ENCODE measurements at places on chromosomes 13 and 19.

- no peak for DNase-seq
Observed at GRCh38 chr13:111992911-111993310, 74.0 kb upstream of the SOX1 start.

GRCh38 chr19:18675779-18676178 is 7.7 kb upstream of the CRTC1 start:
- DNase-seq, result peak; percentile 62

GRCh38 chr13:113413898-113414282 is 39.4 kb downstream of the ADPRHL1 start:
- no peak for DNase-seq

- DNase-seq, result peak; percentile 47
Observed at GRCh38 chr13:73835138-73835721, 299.0 kb downstream of the KLF12 start.

DNA sequence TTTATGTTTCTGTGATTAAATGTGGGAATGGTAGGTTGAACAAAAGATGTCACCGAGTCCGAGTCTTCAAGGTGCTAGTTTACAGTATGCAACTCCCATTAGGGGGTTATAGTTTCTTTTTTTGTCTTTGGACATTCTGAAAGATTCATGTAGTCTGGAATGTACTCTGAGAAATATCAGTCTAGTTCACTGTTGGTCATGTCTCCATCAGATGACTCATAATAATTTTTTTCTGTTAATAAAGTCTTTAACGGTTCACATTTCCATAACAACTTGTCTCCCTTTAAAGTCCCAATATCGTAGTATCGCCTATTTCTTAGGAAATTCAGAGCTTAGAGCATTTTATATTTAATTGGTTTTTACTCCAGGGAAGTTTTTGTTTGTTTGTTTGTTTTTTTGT is 13.5 kb upstream of the ESD start:
- no peak for DNase-seq

GRCh38 chr13:101681834-101682233 is 229.4 kb downstream of the ITGBL1 start:
- no peak for DNase-seq

DNA sequence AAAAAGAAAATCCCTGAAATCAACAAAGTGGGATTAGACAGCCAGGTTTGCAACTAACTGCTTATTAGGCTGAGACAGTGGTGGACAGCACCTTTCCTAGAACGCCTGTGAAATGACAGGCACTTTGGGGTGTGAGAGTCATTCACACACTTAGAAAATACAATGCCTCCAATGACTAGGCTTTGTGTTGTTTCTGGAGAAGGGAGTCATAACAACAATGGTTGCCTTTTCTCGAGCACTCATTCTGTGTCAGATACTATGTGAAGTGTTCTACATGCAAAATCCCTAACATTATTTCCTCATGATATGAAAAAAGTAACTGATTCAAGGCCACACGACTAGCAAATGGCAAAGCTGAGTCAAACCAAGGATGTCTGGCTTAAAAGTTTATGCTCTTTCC is 41.2 kb downstream of the SACS start:
- DNase-seq, result no peak

GRCh38 chr19:3480383-3481091 is at the start of gene SMIM24:
Gene SMIM24 (minus strand): TSS chr19:3480525. CDS start chr19:3480463, 62 bp downstream.
- DNase-seq, result peak; percentile 58

DNA sequence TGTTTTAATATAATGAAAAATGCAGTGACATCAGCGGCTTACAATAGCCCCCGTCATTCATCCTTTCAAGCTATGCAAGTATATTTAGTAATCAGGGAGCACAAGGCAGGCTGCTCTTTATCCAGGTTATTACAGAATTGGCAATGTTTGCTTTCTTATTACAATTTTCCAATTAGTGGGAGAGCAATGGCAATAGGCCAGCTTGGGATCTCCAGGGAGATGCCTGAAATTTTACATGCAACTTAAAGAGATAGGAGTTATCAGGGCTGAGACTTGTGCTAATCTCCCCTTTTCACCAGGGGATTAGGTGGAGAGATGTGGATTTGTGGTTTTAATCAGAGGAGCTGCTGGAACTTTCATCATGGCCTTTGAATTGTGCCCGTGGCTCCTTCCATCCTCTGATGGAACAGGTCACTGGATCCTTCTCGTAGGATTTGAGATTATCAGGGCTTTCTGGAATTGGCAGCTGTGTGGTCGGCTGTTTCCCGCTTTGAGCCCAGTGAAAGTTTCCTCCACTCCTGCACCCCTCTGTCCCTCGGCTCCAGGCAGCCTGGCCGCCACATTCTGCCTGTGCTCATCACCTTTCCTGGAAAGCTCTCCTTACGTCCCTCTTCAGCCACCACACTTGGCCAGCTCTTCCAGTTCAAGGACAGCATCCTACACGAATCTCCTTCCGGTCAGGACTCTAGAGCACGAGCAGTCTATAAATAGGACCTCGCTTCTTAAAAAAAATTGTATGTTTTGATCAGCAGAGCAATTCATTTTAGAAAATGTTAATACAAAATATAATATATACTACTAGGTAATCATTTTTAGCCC is 47.0 kb downstream of the CBY2 start:
- DNase-seq, result no peak

GRCh38 chr19:46860846-46861690 is at the start of gene ARHGAP35:
Gene ARHGAP35 (plus strand): TSS chr19:46860997. CDS start chr19:46918676, 57,679 bp downstream.
- peak; percentile 83 for DNase-seq

DNA sequence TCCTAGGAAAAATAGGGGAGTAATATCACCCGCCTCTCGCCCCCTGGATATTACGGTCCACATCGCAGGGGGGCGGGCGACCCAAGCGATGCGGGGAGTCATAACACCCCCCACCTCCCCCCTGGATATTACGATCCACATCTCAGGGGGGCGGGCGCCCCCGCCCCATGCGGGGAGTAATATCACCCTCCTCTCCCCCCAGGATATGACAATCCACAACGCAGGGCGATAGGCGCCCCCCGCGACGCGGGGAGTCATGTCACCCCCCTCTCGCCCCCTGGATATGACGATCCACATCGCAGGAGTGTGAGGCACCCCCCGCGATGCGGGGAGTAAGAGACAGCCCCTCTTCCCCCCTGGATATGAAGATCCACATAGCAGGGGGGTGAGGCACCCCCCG is 684.4 kb upstream of the PCDH9 start:
- DNase-seq, result no peak

DNA sequence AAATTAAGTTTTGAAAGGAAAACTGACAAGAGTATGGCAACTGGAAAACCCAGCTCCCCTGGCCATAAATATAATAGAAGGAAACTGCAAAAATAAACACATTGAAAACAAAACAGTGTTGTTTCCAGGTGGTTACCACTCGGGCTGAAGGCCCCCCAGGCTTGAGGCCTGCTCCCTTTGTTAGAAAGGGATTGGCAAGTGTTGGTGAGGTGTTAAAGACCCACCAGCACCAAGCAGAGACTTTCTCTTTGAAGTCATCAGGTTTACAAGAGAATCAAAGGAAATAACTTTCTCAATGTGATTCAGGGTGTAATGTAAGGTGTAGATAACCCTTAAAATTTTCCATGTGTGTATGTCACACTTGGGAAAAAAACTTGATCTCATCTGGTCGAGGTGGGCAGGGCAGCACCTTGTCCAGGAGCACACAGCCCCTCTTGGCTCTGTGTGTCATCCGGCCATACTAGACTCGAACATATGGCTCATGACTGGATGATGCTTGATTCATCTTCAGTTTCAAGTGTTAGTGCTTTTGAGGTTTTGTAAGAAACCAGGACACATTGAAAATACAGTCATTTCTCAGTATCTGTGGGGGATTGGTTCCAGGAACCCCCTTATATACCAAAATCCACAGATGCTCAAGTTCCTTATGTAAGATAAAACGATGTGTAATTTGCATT is 7.8 kb downstream of the ACTN4 start:
- DNase-seq, result no peak

DNA sequence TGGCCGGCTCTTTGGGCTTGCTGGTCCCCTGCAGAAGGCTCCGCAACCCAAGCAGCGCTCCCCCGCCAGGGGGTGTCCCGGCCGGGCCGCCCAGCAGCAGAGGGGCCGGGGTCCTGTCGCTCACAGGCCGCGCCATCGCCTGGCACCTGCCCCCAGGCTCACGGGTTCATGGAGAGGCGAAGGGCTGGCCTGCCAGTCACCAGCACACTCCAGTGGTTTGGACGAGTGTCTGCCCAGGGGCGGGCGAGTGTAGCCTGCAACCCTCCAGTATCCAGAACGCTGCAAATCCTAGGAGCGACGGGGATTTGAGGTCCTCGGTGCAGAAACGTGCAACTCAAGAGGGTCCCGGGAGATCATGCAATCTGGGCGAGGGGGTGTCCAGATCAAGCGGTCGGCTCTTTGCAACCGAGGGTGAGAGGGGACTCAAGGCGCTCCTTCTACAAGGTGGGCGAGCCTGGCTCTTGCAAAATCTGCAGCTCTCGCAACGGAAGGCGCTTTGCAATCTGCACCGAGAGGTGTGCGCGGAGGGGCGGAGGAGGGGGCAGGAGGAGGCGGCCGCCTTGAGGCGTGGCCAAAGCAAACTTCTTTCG is at the start of gene DBP:
Gene DBP (minus strand): TSS at position 521 of the 590 bp plus-strand sequence. CDS start 385 bp downstream, at position 136.
- no peak for DNase-seq

DNA sequence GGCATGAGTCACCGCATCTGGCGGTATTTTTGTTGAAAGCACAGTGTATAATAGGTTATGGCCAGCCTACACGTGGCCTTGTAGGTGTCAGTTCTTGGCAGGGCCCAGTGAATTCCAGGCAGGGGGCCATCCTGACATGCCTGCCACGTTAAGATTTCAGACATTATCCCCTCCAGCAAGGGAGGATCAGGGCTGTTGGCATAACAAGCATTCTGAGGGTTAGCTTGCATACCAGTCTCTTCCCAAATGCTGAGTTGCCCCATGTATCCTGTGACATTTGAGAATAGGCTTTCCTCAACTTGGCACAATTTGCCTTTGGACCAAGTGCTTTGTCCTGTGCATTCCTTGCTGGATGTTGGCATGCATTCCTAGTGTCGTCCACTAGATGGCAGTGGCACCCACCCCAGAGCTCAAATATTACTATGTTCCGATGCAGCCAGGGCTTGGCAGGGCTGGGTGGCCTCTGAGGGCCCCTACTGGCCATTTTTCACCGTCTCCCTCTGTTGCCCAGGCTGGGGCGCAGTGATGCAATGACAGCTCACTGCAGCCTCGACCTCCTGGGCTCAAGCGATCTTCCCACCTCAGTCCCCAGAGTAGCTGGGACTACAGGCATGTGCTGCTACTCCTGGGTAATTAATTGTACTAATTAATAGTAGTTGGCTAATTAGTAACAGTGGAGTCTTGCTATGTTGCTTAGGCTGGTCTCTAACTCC is 31.2 kb downstream of the NLRP12 start:
- peak; percentile 89 for DNase-seq

- DNase-seq, result no peak
Observed at GRCh38 chr13:26465954-26466353, 91.5 kb upstream of the WASF3 start.

GRCh38 chr13:66962953-66963352 is 267.2 kb downstream of the PCDH9 start:
- DNase-seq, result no peak

DNA sequence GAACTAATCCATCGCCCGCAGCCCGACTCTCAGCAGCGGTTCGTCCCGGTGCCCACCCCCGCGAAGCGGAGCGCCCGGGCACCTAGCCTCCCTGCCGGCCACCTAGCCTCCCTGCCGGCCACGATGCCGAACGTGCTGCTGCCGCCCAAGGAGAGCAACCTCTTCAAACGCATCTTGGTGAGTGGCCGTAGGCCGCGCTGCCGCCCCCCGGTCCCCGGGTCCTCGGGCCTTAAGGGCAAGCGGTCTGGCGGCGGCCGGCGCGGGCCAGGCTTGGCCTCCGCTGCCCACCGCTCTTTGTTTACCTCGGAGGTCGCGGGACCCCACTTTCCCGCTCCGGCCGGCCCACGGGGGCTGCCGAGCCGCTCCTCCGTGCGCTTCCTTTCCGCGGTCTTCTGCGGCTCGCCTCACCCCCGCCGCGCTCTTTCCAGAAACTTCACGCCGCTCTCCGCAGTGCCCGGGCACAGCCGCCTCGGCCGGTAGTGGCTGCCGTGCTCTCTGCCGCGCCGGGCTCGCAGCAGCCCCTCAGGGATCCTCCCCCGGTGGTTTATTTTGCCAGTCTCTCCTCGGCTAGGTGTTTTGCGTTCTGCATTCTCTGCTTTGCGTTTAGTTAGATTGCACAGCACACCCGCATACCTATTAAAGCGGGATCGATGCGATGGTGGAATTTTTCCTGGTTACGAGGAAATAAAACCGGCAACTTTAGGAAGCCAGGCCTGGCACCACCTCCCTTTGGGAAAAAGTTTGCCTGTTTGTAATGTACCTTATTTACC is 524 bp downstream of the NAA16 start:
- peak; percentile 45 for DNase-seq

DNA sequence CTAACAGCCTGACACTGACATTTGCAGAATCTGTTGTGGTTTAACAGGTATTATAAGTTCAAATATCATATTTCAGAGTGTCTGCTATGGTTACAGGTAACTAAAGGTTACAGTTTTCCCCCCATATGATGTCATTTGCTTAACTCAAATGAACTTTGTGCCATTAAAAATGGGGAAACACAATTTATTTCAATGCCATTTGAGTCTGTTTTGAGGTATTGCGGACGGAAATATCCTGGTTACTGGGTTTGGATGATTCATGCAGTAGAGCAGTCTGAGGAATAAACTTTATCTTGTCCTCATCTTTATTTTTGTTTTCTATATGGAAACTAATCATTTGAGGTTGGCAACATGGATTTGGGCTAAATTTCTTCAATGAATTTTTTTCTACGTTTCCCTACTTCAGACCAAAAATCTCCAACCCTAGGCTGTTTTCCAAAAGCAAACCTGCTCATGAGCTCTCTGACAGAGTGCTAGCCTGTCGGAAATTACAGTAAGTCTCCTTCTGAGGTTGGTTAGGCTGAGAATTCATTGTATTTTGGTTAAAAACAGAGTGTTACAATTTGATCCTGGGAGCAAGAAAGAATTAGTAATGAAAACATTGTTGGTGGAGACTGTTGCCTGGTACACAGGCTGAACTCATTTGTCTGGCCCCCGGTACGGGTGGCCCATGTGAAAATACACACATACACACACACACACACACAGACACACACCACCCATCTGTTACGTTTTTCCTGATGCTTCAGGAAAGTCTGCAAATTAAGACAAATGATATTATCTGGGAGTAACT is 66.1 kb downstream of the AKAP11 start:
- no peak for DNase-seq

GRCh38 chr13:99406799-99407201 is 94.5 kb upstream of the TM9SF2 start:
- DNase-seq, result no peak

GRCh38 chr19:54574527-54575056 is 1.0 kb downstream of the LILRA2 start:
- DNase-seq, result no peak

DNA sequence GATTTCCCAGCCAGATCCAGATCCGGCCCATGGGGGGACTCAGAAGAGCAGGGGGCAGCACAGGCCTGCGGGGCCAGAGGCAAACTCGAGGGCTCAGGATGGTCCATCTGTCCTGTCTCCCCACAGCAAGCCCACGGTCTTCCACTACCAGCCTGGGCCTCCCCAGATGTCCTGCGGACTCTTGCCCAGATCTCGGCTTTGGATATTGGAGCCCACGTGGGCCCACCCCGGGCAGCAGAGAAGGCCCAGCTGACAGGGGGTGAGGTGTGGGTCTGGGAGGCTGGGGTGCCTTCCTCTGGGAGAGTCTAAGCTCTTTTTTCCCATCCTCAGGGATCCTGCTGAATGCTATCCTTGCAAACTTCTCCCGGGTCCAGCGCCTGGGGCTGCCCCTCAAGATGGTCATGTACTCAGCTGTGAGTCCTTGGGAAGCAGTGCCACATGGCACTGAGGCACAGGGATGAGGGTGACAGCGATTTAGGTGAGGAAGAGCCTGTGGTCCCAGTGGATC is 3.4 kb downstream of the ACP4 start:
- no peak for DNase-seq

Measured in iPS-NIHi11 (cell line).